Neuronal stem cell (in vitro differentiated cells): ENCODE measurements at places on chromosomes 3 and 15.

- no peak for DNase-seq
Measured at GRCh38 chr3:65702202-65702601, 336.5 kb downstream of the MAGI1 start.

DNA sequence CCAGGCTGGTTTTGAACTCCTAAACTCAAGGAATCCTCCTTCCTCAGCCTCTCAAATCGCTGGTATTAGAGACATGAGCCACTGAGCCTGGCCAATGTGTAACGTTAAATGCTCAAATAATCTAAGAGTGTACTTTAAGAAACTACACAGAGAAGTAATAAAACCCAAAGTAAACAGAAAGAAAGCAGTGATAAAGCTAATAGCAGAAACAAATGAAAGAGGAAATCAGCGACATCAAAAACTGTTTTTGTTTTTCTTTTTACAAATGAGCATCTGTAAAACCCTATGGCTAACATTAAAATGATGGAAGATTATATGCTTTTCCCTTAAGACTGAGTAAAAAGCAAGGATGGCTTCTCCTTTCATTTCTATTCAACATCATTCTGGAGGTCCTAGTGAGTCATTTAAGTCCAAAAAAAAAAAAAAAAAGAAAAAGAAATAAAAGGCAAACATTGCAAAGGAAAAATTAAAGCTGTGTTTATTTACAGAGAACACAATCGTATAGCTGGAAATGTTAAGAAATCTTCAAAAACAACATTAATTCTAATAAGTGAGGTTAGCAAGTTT, 36.8 kb upstream of the FNDC3B start:
- DNase-seq, result no peak

GRCh38 chr3:48238531-48239085, 2.3 kb upstream of the ZNF589 start:
- no peak for DNase-seq

- no peak for DNase-seq
Measured at GRCh38 chr3:196643201-196643749, 3.8 kb downstream of the NRROS start.

DNA sequence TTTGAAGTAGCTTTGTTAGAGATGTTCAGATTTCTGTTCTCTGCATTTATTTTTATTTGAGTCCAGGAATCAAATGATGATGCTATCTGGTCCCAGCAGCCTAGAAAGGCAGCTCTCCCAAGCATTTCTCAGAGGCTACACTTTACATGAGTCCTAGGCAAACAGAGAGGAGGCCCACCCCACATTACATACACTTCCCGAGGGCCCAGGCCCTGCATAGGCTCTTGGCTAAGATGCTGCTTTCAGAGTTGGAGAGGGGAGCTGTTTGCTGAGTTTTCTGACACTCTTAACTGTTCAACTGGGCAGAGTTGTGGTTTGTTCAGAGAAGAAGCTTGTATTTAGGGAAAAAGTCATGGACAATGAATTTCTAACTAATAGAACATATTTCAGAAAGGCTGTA, 117.9 kb upstream of the RGMA start:
- DNase-seq, result no peak

GRCh38 chr15:70142322-70143191, 44.8 kb upstream of the TLE3 start:
- DNase-seq, result no peak

- no peak for DNase-seq
Measured at GRCh38 chr15:36344887-36345286, 234.5 kb upstream of the CDIN1 start.

- no peak for DNase-seq
Measured at GRCh38 chr15:51403072-51403878, 61.8 kb downstream of the GLDN start.

- DNase-seq, result no peak
Measured at GRCh38 chr3:130259166-130259874, 86.2 kb upstream of the COL6A5 start.

GRCh38 chr3:139906418-139906817, 28.6 kb upstream of the CLSTN2 start:
- no peak for DNase-seq

DNA sequence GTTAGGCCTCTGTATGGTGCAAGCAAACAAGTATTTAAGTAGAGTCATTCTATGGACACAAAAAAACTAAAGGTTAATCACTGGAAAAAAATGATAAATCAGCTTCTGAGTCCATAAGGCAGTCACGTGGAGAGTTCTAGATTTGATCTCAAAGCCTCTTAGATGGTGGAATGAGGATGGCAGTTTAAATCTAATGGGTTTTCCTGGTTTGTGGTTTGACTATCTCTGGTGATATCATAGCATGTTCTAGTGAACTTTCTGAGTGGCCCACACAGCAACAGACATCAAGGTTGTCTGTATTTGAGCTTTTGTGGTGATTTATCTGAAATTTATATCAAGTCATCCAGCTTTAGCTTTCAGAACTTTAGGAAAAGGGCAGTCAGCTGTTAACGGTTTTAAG, 52.4 kb downstream of the ILDR1 start:
- DNase-seq, result no peak

DNA sequence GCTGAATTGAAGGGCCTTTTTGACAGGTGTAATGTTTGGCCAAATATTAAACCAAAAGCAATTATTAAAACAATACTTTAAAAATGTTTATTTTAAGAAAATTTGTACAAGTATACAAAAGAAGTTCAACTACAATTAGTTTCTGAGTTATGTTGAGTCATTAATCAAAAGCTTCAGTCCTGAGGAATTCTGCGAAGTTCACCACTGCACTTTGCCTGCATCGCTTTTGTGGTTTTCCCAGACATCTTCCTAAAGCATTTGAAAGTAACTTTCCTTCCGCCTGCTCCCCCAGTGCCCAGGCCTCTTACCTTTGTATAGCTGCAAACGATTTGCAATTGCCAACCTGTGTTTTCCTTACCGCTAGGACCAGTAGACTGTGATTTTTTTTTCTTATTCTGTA, 69.5 kb downstream of the KCNAB1 start:
- no peak for DNase-seq

- DNase-seq, result no peak
Measured at GRCh38 chr15:65476903-65477302, 40.6 kb downstream of the DPP8 start.

GRCh38 chr3:153572654-153573053, 410.6 kb downstream of the RAP2B start:
- no peak for DNase-seq

DNA sequence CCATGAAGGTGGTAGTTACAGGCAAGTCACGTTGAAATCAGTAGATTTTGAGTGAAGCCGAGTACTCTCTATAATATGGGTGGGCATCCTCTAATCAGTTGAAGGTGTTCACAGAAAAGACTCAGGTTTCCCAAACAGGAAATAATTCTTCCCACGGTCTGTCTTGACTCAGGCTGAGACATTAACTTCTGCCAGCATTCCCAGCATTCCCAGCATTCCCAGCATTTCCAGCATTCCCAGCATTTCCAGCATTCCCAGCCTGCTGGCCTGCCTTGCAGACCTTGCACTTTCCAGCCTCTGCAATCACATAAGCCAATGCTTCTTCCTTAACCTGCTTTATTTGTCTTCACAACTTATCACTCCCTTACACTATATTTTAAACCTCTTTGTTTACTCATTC, 542.3 kb upstream of the ROBO2 start:
- DNase-seq, result peak; percentile 30

- no peak for DNase-seq
Measured at GRCh38 chr3:11452312-11452711, 180.1 kb downstream of the ATG7 start.

- DNase-seq, result peak; percentile 2
Measured at GRCh38 chr3:39541917-39542329, 74.4 kb downstream of the MOBP start.

DNA sequence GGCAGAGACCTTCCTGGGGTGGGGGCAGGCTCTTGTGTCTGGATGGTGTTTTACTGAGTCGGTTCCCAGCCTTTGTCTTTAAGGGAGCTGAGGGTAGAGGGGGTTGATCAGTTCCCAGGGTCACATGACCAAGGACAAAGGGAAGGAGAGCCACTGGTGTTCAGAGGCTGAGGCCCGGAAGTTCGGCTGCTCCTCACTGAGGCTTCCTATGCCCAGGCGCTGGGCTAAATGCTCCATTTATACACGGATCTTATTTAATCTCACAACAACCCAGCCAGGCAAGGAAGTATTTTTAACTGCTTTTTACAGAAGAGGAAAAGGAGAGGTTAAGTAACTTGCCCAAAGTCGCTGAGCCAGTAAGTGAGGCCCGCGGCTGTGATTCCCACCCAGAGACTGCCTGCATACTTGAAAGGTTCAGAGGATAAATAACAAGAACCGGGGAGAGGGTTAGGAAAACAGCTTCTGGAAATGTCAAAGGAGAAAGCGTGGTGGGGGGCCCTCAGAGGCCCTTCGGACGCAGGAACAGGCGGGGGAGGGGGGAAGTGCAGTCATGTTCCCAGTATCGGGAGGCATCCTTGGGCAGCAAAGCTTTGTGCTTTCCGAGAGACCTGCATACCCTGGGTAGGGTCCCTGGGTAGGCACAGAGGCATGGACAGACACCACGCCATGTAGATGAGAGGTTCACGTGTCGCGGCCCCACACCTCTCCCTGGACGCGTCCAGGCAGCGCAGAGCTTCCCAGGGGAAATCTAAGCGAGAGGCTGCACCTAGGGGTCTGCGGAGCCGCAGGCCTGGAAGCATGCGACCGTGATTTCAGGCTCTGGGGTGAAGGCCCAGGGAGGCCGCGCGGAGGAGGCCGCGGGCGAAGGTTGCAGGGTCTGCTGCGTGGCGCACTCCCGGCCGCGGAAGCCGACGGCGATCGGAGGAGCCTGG, 21.3 kb downstream of the EPHB3 start:
- DNase-seq, result no peak

DNA sequence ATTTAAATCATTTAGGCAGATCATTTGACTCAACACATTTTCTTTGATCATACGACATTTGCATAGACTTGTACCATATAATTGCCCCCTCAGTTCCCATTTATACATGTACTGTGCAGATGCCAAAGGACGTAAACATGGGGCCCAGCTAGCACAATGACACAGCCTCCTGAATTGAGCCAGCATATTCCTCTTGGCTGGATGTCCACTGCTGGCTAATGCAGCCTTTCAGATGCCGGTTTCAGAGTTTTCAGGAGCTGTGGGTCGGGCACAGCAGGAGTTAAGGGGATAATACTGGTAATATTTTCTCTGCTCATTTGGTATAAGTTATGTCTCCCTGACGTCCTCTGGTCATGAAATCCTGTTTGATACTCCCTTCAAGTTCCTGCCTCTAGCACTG, 39.4 kb downstream of the KAT2B start:
- no peak for DNase-seq

DNA sequence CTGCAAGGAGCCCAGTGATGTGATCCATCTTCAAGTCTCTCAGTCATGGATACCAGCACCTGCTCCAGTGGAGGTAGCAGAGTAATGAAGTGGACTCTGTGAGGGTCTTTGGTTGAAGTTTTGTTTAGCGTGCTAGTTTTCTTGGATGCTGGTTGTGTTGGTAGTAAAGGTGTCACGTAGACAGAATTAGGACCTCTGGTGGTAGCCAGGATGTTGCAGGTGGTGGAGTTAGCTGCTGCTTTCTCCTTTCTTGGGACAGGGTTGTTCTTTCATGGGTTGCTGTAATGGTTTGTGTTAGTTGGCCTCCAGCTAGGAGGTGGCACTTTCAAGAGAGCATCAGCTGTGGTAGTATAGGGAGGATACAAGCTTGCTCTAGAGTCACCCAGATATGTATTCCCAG, 125.2 kb downstream of the ANXA2 start:
- DNase-seq, result no peak

DNA sequence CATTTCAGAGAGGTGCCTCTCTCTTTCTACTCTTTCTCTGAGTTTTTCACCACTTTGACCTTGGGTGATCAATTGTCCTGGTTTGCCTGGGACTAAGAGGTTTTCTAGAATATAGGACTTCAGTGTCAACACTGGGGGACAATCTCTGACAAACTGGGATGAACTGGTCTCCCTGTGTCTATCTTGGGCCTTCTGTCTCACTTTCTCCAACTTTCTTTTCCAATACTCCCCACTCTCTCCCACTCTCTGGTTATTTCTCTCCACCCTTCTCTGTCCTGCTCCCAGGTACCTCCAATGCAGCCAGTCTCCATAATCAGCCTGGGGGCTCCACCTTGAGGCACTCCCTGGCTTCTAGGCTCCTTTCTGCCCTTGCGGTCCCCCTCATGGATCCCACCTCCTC, 4.7 kb upstream of the ITGA11 start:
- DNase-seq, result no peak

GRCh38 chr3:197480320-197480719, 75.4 kb downstream of the BDH1 start:
- DNase-seq, result no peak
